ENCODE measurements at places on chromosomes 2 and 18. TPM values are rescaled to one million over a fixed set of nuclear protein-coding genes. Genes with fewer than 3 reads are reported as not detected.

GRCh38 chr18:68472701-68473295 lies 242.1 kb downstream of the TMX3 start:
- no peak overlapping the region for H3K4me3 ChIP-seq
- H3K27ac ChIP-seq, result no peak overlapping the region
- H3K27me3 ChIP-seq, result no peaks in the 10 kb centered on the region
- DNase-seq, result no peak
- no peaks in the 10 kb centered on the region for H3K36me3 ChIP-seq

- H3K27ac ChIP-seq, result no peak overlapping the region
- no peak for DNase-seq
- no peak overlapping the region for H3K4me3 ChIP-seq
- no peaks in the 10 kb centered on the region for H3K27me3 ChIP-seq
- H3K4me1 ChIP-seq, result no peaks in the 10 kb centered on the region
These were observed 1.6 kb downstream of the OR6B3 start for GRCh38 chr2:240051697-240052096.

Gene SERPINE2
- polyA plus RNA-seq, result 46.7 TPM

DNA sequence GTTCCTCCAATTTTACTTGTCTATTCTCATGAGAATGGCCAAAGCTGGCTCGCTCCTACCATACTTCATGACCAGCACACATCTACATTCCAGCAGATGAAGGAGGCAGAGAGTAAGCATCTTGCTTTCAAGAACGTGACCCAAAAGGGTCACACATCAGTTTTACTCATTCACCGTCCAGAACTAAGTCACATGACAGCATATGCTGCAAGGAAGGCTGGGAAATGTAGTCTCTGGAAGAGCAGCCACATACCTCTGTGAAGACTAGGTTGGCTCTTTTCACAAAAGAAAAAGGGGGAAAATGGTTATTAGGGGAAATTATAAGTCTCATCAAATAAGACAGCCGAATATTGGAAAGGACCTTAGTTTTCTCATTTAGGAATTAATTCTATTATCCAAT lies 835.3 kb downstream of the EPHA4 start:
- H3K4me1 ChIP-seq, result no peaks in the 10 kb centered on the region
- H3K27ac ChIP-seq, result no peak overlapping the region
- DNase-seq, result no peak
- H3K27me3 ChIP-seq, result no peaks in the 10 kb centered on the region

Gene GKN1
- polyA plus RNA-seq, result not detected

Gene MAIP1
- 17.9 TPM for polyA plus RNA-seq

Gene DLGAP1
- not detected for polyA plus RNA-seq

All from naive thymus-derived CD4-positive, alpha-beta T cell (primary cell).